ENCODE measurements at places on chromosomes 3 and 15.

DNA sequence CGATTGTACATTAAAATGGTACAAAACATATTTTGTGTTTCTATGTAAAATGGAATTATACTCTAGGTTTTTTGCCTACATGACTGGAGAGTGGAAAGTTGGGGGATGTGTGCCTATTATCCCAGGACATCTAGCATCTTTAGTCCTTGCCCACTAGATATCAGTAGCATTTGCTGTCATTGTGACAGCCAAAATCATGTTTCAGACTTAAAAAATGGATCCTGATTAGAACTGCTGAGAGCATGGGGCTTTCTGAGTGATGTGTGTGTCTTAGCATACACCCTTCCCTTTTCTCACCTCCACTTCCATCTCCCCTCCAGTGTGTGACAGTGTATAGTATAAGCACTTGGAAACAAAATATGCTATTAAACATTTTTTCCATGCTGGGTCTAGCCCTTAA is 13.3 kb downstream of the ARMC8 start:
- DNase-seq, result no peak

DNA sequence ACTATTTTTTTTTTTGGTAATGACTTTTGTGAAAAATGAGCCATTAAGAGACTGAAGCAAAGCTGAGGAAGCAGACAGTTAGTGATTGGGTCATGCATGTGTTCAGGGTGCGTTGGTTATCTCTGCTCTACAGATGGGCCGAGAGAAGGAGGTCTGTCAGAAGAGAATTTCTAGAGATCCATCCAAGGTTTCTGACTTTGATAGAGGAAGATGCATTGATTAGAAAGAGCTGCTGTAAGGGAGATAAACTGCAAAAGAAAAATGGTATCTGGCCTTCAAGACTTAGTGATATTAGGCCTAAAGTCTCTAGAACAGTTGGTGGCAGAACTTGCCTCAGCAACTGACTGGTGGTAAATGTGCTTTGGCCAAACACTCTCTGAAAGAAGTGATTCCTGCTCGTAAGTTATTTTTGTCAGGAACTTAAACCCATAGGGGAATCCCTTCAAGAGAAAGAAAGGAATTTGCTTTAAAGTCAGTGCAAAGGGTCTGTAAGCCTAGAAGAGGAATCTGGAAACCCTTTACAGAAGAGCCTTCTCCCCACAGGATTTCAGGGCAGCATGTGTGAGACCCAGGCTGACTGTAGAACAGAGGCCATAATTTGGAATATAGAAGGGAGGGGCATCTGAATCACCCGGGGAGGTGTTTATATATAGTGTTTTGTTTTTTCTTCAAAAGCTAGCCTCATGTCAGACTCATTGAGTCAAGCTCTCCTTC is 67.8 kb downstream of the OPA1 start:
- no peak for DNase-seq

GRCh38 chr3:182731764-182732163 is 61.5 kb upstream of the ATP11B start:
- DNase-seq, result no peak

- DNase-seq, result no peak
Observed at GRCh38 chr3:11130385-11130784, 23.9 kb upstream of the HRH1 start.

GRCh38 chr15:31732726-31733125 is 297.6 kb upstream of the CHRNA7 start:
- no peak for DNase-seq

DNA sequence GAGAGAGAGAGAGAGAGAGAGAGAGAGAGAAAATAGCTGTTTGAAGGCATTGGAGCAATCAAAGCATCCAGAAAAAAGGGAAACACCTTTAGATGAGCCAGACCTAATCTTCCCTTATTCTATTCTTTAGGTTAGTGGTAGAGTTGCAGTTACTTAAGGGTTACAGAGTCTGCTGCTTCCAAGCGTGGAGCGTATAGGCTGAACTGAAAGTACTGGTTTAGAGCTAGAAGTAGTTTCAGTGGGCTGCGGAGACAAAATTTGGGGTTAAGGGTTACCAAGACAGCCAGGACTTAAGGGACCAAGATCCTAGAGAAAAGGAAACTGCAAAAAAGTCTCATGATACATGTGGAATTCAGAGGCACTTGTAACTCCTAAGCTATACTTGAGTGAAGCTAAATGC is 66.1 kb upstream of the MEIS2 start:
- DNase-seq, result no peak

DNA sequence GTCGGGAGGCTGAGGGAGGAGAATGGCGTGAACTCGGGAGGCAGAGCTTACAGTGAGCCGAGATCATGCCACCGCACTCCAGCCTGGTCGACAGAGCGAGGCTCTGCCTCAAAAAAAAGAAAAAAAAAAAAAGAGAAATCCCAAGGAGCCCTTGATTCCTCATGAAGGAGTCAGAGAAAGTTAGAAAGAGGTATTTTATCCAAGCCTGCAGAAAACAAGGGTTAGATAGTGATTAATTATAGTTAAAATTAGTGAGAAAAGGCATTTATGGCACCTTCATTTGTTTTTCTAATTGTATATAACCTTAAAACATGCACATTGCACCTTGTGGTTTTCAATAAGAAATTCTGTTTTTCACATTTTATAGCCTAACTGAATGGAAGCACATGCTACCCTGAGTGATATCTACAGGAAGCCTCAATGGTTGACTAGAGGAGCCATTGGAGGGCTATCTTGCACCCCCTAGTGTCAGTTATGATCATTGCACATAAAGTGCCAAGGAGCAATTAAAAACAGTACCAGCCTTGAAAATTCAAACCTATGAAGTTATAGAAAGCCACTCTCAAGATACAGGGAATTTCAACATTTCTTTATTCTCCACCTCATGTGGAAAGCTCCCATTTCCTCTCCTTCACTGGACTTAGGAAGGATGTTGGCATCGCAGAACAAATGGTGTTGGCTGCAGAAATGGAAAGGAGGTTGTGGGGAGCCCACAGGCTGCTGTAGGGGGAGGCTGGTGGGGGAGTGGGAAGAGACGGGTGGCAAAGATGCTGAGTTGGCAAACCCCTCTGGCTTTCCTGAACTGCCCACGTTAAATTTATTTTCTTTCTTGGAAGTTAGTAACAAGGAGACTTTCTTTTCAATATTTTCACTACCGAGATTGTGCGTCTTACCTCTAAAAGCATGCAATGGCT is 48.5 kb downstream of the ITGA11 start:
- peak; percentile 46 for DNase-seq

- DNase-seq, result peak; percentile 10
Observed at GRCh38 chr3:100289339-100289738, 28.5 kb downstream of the TBC1D23 start.

DNA sequence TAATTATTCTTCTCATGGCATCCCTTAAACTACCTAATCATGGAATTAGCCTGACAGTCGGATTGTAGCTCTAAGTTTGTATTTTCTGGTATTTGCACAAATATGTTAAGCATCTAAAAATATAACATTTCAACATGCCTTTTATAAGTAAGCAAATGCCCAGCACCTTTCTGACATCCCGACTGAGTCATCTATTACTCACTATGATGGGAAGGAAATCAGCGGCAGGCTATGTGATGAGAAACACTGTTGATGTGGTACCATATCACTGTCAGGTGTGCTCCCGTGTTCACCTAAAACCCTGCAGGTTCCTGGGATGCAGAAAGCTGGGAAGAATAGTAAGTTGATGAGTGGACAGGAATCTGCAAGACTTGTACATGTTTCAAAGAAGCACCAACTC is 367.8 kb upstream of the IL12A start:
- no peak for DNase-seq

DNA sequence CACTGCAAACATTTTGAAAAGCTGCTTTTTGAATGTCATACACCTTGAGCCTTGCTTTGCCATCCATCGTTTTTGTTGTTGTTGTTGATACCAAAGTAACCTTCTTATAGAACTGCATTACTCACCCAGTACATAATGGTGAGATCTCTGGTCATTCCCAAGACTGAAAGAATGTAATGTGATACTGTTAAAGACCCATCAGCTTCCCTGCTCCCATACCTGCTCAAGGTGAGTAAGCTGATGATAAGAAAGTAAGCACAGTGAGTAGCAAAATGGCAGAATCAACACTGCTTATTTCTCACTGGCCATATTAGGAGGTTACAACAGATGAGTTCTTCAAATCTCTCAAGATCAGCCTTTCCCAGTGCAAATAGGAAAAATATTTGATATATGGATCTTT is 89.8 kb downstream of the CADPS start:
- DNase-seq, result no peak

DNA sequence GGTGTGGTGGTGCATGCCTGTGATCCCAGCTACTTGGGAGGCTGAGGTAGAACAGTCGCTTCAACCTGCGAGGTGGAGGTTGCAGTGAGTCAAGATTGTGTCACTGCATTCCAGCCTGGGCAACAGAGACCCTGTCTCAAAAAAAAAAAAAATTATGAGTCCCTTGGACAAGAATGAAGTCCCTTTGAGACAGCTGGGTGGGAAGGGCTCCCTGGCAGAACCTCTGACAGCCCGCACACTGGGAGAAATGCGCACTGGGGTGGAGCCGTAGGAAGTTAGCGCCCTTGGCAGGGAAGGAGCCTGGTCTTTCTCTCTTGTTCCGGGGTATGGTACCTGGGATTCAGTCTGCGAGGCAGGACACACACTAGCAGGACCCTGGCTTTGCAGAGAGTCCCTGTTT is 51.4 kb downstream of the SLC30A4 start:
- DNase-seq, result no peak

DNA sequence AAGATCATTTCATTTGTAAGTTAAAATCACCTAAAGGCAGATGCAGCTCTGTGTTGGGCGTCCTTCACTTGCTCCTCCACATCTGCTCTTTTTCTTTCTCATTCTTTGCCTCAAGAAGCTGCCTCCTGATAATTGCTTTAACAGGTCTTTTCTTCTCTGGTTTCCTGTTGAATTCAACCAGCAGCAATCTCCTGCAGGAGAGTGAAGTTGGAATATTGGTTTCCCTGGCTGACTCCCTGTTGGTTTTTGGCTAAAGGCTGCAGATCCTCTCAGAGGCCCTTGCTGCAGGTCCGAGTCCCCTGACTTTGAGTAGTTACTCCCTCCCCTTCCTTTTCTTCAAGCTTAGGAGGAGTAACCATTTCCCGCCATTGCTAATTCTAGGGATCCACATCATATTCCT is 4.2 kb downstream of the TP63 start:
- DNase-seq, result no peak

GRCh38 chr3:196149831-196150301 is 61.3 kb downstream of the ZDHHC19 start:
- DNase-seq, result peak; percentile 58

- no peak for DNase-seq
Observed at GRCh38 chr3:40985195-40985594, 214.1 kb upstream of the CTNNB1 start.

DNA sequence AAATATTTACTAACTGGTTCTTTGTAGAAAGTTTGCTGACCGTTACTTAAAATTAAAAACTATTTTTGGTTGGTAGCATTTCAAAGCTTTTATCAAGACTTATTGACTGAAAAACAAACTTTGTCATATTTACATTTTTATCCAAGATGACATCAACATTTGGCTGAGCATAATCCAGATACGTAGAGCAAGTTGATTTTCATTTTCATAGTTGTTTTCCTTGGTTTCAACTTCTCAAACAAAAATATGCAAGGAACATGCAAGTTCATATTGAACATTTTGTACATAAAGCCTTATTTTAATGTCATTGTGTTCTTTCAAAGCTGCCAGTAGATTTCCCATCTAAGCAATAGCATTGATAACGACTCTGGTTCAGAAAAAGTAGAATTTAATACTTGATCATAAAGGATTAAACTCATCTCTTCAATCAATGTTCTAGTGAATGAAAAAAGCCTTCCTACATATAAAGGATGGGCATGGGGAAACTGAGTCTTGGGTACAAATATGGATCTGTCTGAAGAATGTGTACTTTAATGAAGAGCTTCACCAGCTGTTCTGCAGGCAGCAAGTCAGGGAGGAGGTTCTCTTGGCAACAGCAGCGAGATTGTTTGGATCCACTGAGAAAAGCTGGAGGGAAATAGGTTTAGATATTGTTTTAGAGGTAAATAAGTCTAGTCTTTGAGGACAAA is 5.6 kb downstream of the RAB8B start:
- no peak for DNase-seq

- DNase-seq, result no peak
Observed at GRCh38 chr15:34640661-34641060, 57.2 kb upstream of the GOLGA8B start.

DNA sequence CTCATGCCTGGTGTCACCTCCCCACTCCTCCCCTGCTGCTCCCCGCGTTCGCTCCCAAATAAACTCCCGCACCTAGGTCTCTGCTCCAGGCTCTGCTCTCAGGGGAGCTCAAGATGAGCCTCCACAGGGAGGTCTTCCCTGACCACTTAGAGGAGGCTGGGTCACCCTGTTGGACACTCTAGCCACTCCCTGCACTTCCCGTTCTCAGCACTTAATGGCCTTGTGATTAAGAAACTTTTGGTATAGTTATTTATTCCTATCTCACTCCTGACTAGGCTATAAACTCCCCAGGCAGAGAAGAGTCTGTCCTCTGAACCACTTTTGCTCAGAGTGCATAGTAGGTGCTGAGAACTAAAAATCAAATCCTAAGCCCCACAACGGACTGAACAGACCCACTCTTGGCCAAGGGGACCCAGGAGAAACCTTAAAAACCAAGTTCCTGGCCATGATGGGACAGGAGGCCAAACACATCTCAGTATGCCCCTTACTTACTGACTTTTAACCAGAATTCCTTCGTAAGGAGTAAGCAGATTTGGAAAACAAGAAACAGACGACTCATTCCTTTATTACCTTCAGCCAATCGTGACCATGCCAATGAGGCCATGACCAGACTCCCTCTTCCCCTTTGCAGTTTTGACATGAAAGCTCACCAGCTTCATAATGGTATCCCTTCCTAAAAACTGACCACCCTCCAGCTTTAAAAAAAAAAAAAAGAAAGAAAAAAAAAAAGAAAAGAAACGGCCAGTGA is 69.0 kb upstream of the HRH1 start:
- DNase-seq, result peak; percentile 29

DNA sequence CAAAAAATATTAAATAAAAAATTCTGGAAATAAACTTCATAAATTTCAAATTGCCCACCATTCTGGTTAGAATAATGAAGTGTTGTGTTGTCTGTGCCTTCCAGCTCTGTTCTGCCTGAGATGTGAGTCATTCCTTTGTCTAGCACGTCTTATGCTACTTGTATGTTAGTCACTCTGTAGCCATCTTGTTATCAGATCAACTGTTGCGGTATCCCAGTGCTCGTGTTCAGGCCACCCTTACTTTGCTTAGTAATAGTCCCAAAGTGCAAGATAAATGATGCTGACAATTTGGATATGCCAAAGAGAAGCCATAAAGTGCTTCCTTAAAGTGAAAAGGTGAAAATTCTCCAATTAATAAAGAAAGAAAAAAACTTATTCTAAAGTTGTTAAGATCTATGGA is 527.5 kb downstream of the NAALADL2 start:
- DNase-seq, result no peak

GRCh38 chr15:59436774-59437141 is 1.2 kb upstream of the FAM81A start:
- no peak for DNase-seq

DNA sequence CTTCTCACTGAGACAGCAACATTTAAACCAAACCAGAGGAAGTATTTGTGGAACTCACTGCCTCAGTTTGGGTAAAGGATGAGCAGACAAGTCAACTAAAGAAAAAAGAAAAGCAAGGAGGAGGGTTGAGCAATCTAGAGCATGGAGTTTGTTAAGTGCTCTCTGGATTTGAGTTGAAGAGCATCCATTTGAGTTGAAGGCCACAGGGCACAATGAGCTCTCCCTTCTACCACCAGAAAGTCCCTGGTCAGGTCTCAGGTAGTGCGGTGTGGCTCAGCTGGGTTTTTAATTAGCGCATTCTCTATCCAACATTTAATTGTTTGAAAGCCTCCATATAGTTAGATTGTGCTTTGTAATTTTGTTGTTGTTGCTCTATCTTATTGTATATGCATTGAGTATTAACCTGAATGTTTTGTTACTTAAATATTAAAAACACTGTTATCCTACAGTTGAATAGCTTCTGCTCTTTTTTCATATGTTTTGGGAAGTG is 23.3 kb downstream of the CLDN18 start:
- DNase-seq, result no peak

Data from inflammatory macrophage treated with lipopolysaccharide for 1 hour (primary cell).